ENCODE measurements at places on chromosomes 2 and 18.

- no peak for DNase-seq
These were observed 176.7 kb downstream of the SOX11 start for GRCh38 chr2:5868931-5869330.

DNA sequence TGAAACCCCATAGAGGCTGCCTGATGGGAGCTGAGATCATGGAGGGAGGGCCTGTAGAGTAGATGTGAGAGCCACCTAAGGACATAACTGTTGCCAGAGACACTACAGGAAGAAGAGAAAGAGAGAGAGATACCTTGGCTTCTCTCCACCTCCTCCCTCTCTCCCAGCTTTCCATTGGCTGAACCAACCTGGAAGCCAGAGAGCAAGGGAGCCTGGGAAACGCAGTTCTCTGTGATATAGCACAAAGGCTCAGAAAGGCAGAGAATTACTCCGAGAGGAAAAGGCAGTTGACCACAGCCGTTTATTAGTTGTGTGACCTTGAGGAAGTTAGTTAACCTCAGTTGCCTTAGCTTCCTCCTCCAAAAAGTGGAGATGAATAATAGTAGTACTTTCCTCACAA lies 37.7 kb upstream of the MAT2A start:
- DNase-seq: no peak

- no peak for DNase-seq
These were observed 17.4 kb downstream of the CDH7 start for GRCh38 chr18:65768120-65768778.

- no peak for DNase-seq
These were observed 62.0 kb downstream of the MYL12B start for GRCh38 chr18:3323900-3324299.

DNA sequence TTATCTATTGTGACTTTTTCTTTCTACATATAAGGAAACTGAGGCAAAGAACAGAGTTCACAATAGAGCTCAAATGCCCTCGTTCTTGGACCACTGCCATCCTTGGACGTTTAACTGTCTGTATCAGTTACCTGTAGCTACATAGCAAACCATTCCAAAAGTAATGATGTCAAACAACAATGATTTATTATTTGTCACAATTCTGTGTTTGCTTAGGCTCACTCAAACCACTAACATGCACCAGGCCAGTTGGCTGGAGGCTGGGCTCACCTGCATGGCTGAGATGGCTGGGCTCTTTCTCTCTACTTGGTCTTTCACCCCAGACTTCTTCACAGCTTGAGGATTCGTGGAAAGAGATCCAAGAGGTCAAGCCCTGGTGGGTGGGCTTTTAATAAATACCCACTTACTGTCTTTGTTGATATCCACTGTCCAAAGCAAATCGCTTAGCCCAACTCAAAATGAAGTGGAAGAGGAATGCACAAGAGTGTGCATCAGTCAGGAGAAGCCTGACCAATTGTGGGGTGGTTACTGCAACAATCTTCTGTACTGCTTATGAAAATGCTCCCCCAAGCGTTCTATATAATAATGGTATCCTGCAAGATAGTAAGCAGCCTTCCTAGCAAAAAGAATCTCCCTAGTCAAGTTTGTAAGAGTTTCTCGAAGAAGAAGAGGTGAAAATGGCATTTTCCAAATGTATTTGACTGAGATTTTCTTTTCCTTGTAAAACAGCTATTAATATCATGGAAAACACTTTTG lies 163.5 kb upstream of the NT5C1B start:
- DNase-seq: no peak

- peak; percentile 29 for DNase-seq
These were observed 27.4 kb upstream of the SPR start for GRCh38 chr2:72859831-72860262.

DNA sequence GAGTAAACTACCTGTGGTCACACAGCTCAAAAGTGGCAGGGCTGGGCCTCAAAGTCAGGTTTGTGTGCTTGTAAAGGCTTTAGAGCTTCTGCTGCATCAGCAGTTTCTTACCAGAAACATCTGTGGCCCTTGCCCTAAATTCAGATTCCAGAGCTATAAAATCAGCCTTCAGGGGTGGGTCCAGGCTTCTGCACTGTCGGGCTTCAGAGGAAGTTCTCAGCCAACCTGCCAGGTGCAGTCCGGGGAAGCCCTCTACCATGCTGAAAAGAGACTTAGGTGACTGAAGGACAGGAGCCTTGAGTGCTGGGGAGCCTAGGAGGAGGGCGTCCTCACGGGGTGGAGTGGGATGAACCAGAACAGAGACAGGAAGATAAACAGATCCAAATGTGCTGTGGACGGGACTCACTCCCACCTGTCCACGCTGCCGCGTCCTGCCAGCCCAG lies 69.9 kb upstream of the HS6ST1 start:
- no peak for DNase-seq

- DNase-seq: no peak
These were observed 108.7 kb downstream of the C18orf54 start for GRCh38 chr18:54466248-54467005.

- DNase-seq: no peak
These were observed 14.3 kb downstream of the HTR2B start for GRCh38 chr2:231110551-231110950.

- DNase-seq: no peak
These were observed 600.8 kb upstream of the CDH2 start for GRCh38 chr18:28777756-28778155.

GRCh38 chr2:120761164-120761861 lies 25.6 kb downstream of the GLI2 start:
- no peak for DNase-seq

GRCh38 chr2:134234535-134234934 lies 19.3 kb upstream of the MGAT5 start:
- no peak for DNase-seq

DNA sequence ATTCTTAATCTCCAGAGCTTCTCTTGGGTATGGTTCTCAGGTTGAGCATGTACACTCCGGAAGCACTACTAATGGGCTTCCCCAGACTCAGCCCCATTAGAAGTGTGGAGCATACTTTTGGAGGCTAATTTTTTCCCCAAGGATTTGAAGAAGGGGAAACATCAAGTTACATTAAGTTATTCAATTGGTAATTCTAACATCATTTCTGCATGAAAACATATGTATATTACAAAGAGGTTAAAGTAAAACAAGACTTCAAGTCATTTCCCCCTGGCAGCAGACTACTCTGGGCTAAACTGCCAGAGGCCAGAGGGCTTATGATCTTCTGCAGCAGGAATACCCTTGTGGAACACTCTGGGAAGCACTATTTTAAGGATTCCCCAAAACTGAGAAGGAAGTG lies 227.7 kb upstream of the STK17B start:
- no peak for DNase-seq

DNA sequence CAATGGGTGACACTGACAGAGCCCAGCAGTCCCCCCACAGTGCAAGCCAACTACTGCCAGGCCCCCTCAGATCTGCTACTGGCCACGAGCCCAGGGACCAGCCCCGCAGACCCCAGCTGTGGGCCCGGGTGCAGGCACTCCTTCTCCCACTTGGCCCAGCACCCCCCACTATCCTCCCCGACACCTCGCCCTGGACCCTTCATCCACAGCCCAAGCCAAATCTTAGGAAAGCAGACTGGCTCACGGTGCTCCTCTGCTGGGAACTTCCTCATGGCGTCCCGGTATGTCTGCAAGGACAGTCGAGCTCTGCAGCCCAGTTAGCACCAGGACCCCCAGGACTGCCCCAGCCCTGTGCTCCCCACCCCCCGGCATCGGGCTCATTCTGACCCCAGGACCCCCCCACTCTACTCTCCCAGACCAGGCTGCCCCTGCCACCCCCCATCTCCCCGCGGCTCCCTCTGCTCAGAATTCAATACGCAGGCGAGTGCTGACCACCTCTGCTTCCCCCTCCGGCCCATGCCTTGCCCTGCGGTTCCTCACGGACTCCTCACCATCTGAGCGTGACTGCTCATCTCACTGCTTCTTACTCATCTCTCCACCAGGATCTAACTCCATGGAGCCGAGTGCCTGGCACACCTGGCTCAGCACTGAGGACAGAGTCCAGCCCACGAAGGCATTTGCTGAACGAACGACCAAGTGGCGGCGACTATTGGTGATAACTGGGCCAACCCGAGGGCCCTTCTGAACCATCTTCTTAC lies 85.7 kb downstream of the PXDN start:
- DNase-seq: no peak

DNA sequence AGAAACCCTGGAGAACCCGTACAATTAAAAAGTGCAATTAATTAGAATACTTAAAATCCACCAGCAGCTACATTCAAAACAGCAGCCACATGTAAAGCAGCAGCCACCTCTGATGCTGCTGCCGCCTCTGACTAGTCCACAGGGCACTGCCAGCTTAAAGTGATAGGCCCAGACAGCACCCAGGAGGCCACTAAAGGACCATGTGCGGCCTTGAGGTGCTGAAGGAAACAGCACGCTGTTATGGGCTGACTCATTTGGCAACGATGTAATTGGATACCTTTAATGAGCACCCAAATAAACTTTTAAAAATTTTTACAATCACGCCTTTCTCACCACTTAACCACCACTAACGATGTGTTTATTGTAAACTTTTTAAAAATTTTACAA lies 209.3 kb upstream of the NCKAP5 start:
- no peak for DNase-seq

DNA sequence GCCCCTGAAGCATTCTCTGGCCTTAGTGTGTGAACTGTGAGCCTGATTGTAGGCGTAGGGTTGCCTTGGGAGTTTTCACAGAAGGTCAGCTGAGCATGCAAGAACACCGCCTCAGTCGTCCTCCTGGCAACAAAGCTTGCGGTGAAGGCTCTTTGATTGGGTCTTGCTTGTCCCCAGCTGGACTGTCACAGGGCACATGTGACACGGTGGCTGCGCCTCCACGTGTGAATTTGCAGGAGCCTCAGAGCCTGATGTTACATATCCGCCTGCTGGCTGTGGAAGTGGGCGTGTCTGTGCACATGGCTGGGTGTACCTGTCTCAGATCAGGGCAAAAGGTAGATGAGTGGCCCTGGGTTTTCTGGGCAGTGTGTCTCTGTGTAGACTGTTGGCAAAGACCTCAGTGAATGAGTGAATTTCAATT lies 228.7 kb downstream of the HAUS1 start:
- DNase-seq: no peak

- DNase-seq: no peak
These were observed 54.2 kb upstream of the CDCA7 start for GRCh38 chr2:173300458-173300857.

DNA sequence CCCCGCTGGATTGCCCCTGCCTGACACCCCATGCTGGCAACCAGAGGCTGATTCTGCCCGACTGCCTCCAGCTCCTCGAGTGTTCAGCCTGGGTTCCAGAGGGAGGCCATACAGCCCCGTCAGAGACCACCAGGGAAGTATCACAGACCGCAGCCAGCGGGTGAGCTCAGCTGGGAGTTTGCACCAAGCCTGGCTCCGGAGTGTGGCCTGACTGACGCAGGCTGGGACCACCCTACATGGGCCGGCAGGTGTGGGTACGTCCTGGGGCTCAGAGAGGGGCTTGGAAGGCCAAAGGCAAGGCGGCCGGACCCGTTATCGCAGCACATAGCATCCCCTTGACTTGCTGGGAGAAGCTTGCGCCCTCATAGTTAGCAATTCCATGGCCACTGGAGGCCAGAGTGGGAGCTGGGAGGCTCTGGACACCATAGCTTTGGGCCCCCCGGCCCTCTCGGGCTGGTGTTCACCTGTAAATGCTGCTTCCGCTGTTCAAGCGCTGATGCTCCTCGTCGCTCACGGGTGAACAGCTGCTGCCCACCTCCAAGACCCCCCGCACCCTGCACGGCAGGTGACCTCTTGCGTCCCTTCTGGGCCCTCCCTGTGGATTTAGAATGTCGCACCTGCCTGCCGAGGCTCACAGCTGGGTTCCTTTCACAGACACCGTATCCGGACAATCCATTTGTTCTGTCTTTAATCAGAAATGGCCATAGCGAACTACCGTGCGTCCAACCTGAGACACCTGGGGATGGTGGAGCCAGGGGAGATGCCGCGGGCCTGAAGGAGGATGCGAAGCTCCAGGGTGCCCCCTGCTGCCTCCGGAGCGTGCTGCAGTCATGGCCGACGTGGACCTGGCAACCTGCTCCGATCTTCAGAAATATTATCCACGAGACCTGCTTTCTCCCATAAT lies 31.2 kb upstream of the SLC66A3 start:
- peak; percentile 78 for DNase-seq

GRCh38 chr18:54717673-54718407 lies 110.4 kb upstream of the RAB27B start:
- peak; percentile 48 for DNase-seq

GRCh38 chr18:76446321-76447257 lies 48.5 kb downstream of the ZNF516 start:
- no peak for DNase-seq

GRCh38 chr2:55168221-55169154 lies 63.6 kb downstream of the CLHC1 start:
- no peak for DNase-seq

DNA sequence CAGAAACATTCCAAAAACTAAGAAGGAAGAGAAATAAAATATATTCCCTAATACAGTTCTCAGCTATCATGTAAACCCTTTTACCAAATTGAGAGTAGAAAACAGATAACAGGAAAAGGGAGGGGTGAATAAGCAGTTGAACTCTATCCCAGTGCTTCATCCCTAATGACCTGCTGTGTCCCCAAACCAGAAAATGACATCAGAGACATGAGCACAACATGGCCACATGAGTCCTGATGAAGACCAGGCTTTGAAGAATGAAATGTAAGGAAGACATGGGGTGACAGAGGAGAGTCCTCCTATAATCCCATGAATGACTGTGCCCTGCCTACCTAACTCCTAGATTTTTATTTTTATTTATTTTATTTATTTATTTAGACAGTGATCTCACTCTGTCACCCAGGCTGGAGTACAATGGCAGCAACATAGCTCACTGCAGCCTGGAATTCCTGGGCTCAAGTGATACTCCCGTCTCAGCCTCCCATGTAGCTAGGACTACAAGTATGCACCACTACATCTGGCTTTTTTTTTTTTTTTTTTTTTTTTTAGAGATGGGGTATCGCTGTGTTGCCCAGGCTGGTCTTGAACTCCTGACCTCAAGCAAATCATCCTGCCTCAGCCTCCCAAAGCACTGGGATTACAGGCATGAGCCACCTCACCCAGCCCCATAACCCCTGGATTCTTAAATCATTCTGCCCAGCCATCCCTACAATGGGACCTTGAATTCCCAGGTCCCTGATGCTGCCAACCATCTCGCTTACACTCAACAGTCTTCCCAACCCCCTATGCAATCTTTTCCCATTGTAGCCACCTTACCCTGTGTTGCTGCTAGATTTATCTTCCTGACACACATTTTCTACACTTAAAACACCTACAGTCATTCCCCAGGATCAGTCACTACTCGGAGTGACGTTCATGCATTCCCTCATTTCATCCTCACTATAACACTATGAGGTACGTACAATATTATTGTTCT lies 64.5 kb downstream of the ANKRD44 start:
- no peak for DNase-seq

Data from D721Med (cell line).